Sciatic nerve (tissue), 2 donors: ENCODE measurements at places on chromosomes 2 and 18. TPM values are rescaled to one million over a fixed set of nuclear protein-coding genes. Genes with fewer than 3 reads are reported as not detected.

RAX gene
- total RNA-seq = not detected

MC5R gene
- total RNA-seq = not detected

SKOR2 gene
- total RNA-seq = not detected

MARCO gene
- total RNA-seq = 22.0 TPM

TEX44 gene
- total RNA-seq = not detected

FOXD4L1 gene
- total RNA-seq = not detected

SLC16A14 gene
- 7.4 TPM for total RNA-seq

SMYD1 gene
- total RNA-seq = 0.49 TPM

CCDC102B gene
- total RNA-seq = 16.5 TPM

GAD1 gene
- total RNA-seq = 0.36 TPM

DYNAP gene
- not detected for total RNA-seq

UGT1A1 gene
- not detected for total RNA-seq

ANKRD62 gene
- not detected for total RNA-seq

CTNNA2 gene
- total RNA-seq = 5.4 TPM
